Stimulated activated CD8-positive, alpha-beta memory T cell treated with anti-CD3 and anti-CD28 coated beads, Interleukin-4, amount 100 ng/mL, for 1 hour (primary cell): ENCODE measurements at places on chromosomes 2 and 18.

GRCh38 chr2:1681323-1682180, 62.8 kb downstream of the PXDN start:
- DNase-seq, result no peak

DNA sequence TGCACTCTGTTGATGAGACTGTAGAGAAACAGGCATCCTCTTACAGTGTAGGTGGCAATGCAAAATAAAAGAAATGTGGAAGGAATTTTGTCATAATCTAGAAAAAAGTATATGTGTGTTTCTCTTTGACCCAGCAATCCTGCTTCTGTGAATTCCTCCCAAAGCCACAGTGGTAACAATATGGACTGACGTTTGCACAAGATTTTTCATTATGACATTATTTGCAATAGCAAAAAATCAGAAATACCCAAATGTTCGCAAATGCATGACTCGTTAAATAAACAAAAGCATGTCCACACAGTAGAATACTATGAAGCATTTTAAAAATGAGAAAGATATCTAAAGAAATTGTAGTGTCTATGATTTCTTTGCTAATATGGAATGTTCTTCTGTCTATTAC, 255.2 kb upstream of the NRP2 start:
- no peak for DNase-seq

GRCh38 chr2:119657466-119658145, 21.4 kb upstream of the TMEM177 start:
- DNase-seq, result no peak

DNA sequence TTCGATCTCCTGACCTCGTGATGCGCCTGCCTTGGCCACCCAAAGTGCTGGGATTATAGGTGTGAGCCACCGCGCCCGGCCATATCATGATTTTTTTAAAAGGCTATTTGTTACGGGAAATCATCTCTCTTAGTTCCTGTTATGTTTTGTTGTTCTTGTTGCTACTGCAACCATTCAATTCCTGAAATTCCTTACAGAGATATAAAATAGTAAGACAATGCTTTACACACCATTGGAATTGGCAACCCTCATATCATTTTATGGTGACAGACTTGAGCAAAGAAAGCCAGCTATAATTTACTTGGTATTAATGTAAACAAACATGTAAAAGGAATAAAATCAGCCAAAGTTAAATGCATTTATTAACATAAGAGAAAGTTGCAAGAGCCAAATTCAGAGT, 163.0 kb downstream of the FIGN start:
- no peak for DNase-seq

GRCh38 chr2:213187833-213188532, 36.6 kb upstream of the IKZF2 start:
- no peak for DNase-seq

DNA sequence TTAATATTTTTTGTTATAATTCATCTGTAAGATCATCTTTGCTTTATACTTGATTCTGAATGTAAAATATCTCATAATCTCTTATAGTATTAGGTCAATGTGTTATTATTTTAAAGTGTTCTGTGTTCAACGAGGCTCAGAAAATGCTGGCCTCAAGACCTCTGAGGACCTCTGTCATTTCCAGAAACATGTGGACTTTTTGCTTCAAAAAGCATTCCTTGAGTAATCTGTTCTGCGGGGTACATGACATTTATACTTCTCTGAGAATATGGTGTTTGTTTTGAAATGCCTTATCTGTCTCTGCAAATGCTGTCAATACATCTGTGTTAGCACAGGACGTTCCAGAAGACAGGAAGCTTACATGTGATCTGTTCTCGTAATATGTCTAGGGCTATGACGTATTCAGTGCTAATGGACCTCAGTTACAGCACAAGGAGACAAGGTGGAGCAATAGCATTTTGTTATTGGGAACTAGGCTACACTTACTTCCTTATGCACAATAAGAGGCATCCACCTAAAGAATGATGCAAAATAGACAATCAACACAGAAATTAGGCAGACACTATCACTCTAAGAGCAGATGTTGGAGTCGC, 37.6 kb upstream of the IL1RL1 start:
- no peak for DNase-seq
